Cardiac ventricle fibroblast (primary cell): ENCODE measurements at places on chromosomes 6 and 20. TPM values are rescaled to one million over a fixed set of nuclear protein-coding genes. Genes with fewer than 3 reads are reported as not detected.

The CDYL gene
- total RNA-seq = 18.0 and 21.0 TPM in 2 replicates

The HS3ST5 gene
- not detected in 2 replicates for total RNA-seq

The FAM217A gene
- not detected in 2 replicates for total RNA-seq

The FERMT1 gene
- total RNA-seq = 1.6 and 4.9 TPM in 2 replicates

The SIRPG gene
- total RNA-seq = not detected in 2 replicates

The ZSCAN31 gene
- 10.1 and 14.4 TPM in 2 replicates for total RNA-seq

The HLA-DQB1 gene
- not detected in 2 replicates for total RNA-seq

The SIGLEC1 gene
- total RNA-seq = not detected in 2 replicates

The SLCO4A1 gene
- total RNA-seq = 0.06 and 0.24 TPM in 2 replicates

The FAM83C gene
- not detected in 2 replicates for total RNA-seq

The SCUBE3 gene
- total RNA-seq = 2.1 and 2.9 TPM in 2 replicates

The CDKN1A gene
- total RNA-seq = 290 and 302 TPM in 2 replicates

The CHRNA4 gene
- total RNA-seq = 0.05 TPM in 1 of 2 replicates, not detected in the other

The EPPIN gene
- not detected in 2 replicates for total RNA-seq

The DZANK1 gene
- 0.19 and 1.8 TPM in 2 replicates for total RNA-seq

The CLPSL2 gene
- not detected in 2 replicates for total RNA-seq

The GGTLC1 gene
- total RNA-seq = not detected in 2 replicates

The HAO1 gene
- not detected in 2 replicates for total RNA-seq

The RIMS1 gene
- not detected in 2 replicates for total RNA-seq

The SNPH gene
- total RNA-seq = 3.4 and 3.9 TPM in 2 replicates

The VGLL2 gene
- total RNA-seq = not detected in 2 replicates

The CCDC170 gene
- 0.15 and 0.31 TPM in 2 replicates for total RNA-seq

The EYA4 gene
- 0.81 and 1.3 TPM in 2 replicates for total RNA-seq

The PACSIN1 gene
- not detected in 2 replicates for total RNA-seq

The STX11 gene
- total RNA-seq = not detected in 2 replicates

The TNNC2 gene
- total RNA-seq = 1.9 TPM in 1 of 2 replicates, not detected in the other

The BMP7 gene
- not detected in 2 replicates for total RNA-seq

The TTBK1 gene
- not detected in 2 replicates for total RNA-seq

The TSHZ2 gene
- 14.0 and 16.7 TPM in 2 replicates for total RNA-seq

The ZNF335 gene
- 7.6 and 9.4 TPM in 2 replicates for total RNA-seq
